ENCODE measurements at places on chromosomes 16 and 17. TPM values are rescaled to one million over a fixed set of nuclear protein-coding genes. Genes with fewer than 3 reads are reported as not detected.

- DNase-seq = no peak
Measured at GRCh38 chr17:50458270-50458669, 10.4 kb downstream of the CHAD start.

- peak; percentile 17 for DNase-seq
Measured at GRCh38 chr17:76271669-76272540, 6.8 kb downstream of the UBALD2 start.

DNA sequence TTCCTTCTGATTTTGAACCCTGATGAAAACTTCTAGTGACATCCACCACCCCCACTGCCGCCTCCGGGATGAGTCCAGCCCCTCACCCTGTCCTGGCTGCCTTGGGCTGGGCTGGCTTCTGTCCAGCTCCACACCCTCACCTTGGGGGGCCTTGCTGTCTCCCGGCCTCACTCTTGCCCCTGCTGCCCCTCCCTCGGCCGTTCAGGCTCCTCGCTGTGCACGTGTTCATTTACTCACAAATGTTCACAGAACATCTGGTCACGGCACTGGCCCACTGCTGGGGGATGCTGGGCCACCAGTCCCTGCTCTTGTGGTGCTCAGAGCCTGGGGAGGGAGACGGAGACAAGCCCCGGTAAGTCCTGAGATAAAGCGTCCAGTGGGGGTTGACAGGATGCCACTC is 40.6 kb downstream of the PRMT7 start:
- no peak for DNase-seq

- no peak for DNase-seq
Measured at GRCh38 chr16:53563426-53563825, 60.4 kb upstream of the AKTIP start.

- DNase-seq = no peak
Measured at GRCh38 chr17:60284709-60285108, 107.2 kb downstream of the USP32 start.

GRCh38 chr17:49631496-49631895 is 46.4 kb downstream of the SPOP start:
- no peak for DNase-seq

The C1QTNF8 gene
- not detected for total RNA-seq

The HOXB8 gene
- total RNA-seq = not detected

The SLC5A11 gene
- total RNA-seq = not detected

Data from cardiac muscle cell (in vitro differentiated cells and primary cell).